ENCODE measurements at places on chromosomes 12 and 14.

GRCh38 chr12:118042091-118042490, 18.9 kb downstream of the WSB2 start:
- DNase-seq, result no peak

DNA sequence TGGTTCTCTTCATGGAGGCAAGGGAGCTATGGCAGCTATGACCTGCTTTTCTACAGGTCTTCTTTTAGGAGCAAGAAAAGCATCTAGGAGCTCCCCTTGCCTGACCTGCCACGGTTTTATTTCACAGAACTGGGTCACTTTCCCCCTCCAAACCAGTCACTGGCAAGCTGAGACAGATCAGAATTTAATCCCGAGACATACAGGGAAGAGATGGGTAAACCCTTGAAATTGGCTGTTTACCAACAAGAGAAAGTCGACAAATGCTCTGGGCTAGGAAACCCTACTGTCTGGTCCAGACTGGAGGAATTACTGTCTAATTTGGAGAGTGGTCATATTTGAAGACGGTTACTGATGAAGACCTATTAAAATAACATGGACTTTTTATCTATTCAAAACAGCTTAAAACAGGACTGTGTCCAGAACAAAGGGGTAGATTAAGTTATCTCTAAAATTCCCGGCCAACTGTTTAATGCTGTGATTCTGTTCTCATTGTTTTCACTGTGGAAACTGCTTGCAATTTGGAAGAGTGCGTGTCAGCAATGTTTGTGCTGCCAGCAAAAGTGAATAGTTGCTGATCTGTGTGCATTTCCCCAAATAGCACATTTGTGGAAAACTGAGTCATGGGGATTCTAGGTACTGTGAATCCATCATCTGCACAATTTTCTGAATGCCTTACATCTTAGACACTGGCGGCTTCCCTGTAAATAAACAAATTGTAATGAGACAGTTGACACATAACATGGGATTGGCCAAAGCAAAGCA, 73.4 kb upstream of the EEA1 start:
- no peak for DNase-seq

DNA sequence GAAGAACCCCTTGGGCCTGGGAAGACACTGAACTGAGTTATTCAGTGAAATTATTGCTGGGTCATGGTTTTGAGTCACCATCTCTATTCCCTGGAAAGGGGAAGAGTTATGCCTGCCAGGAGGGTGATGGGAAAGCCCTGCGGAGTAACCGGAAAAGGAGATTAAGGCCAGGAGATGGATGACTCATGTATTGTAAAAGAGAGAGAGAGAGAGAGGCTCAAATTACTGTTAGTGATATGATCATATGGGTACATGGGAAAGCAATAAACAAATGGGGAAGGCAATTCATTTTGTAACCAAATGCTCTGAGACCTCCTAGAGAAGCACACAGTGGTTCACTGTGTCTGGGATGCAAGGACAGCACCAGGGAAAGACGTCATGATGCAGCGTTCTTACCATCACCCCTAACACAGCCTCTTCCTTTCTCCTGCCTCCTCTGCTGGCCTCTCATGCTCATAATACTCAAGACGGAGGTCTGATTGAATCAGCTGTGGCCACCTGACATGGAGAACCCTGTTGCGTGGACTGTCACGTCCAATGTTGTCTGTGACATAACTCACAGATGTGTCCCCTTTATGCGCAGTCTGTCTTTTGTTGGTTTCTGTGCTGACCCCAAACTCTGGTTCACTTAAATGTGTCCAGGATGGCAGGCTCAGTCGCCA, 243.7 kb downstream of the TMEM132D start:
- DNase-seq, result no peak

DNA sequence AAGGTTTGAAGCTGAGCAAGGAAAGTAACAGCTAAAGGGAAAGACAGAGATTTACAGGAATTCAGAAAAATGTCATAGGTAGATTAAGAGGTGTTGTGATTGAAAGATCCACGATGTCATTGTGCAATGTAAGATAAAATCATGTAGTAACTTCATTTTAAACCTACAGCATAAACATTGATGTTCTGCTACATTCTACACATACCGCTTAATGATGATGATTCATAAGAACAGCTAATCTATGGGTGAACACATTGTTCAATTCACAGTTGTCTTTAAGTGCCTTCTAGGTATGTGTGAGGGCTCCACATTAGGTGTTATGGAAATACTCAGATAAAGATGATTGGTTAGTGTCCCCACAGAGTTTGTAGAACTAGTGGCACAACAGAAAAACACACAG, 170.9 kb downstream of the GRIP1 start:
- DNase-seq, result no peak

- DNase-seq, result no peak
Observed at GRCh38 chr12:12156828-12157227, 86.1 kb downstream of the BCL2L14 start.

- no peak for DNase-seq
Observed at GRCh38 chr12:27966870-27967269, 5.7 kb downstream of the PTHLH start.

Measured in stimulated activated CD4-positive, alpha-beta T cell treated with anti-CD3 and anti-CD28 coated beads, Interleukin-1b, Interleukin-23, amount 100 ng/mL, for 24 hours (primary cell).